Immature natural killer cell (primary cell): ENCODE measurements at places on chromosomes 16 and 17. TPM values are rescaled to one million over a fixed set of nuclear protein-coding genes. Genes with fewer than 3 reads are reported as not detected.

DNA sequence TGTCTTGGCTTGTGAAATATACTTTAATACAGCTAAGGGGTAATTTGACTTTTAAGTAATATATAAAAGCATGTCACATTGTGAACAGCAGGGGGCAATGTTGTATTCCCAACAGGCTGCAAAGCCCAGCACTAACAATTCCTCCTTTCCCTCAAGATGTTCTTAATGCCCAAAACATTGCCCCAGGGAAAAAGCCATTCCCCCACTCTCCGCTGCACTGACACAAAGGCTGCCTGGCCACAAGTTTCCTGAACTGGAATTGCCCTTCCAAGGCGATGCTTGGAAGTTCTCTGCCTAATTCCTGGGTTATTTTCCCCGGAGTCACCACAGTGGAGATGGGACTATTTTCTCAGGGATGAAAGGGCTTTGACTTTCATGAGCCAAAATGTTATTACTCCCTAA is 27.2 kb downstream of the CLEC16A start:
- peak; percentile 44 for DNase-seq

DNA sequence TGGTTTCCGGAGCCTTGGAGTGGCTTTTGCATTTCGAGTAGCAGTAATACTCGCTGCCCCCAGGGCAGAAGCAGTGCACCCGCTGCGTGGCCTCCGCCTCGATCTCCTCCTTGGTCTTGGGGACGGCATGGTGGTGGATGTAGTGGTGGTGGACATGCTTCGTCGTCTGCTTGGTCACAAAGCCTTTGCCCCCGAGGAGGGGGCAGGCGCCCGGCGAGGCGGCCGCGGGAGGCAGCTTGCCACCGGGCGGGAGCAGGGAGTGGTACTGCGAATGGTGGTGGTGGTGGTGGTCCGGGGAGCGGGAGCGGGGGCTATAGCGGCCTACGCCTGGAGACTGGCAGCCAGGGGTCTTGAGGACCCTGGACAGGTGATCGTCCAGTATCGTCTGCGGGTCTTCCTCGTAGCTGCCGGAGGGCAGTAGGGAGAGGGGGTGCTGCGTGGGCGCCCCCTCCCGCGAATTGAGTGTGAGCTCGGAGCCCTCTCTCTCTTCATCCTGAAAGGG is 24.1 kb downstream of the AXIN2 start:
- no peak for DNase-seq

GRCh38 chr17:28857905-28858800 is 3.3 kb downstream of the ERAL1 start:
- DNase-seq: no peak

DPEP3 gene
- not detected for polyA plus RNA-seq

DNA sequence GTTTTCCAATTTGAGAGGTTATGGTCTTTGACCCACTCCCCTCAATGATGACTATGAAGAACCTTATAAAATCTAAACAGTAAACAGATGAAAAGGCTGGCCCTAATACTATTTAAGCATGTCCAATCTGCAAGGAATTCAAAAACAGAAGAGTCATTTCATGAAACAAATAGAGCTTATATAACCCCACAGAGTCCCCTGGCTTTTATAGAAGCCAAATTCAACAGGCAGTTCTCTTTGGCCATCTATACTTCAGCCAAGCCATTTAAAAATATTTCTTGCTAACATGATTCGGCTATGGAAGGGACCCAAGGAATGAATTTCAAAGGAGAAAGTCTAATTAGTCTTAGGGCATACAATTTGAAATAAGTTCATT is 43.4 kb downstream of the SPOP start:
- DNase-seq: no peak

STAT5A gene
- polyA plus RNA-seq: 38.2 TPM

GRCh38 chr16:86078121-86078600 is 179.2 kb downstream of the IRF8 start:
- DNase-seq: no peak

KRT36 gene
- polyA plus RNA-seq: not detected

DNA sequence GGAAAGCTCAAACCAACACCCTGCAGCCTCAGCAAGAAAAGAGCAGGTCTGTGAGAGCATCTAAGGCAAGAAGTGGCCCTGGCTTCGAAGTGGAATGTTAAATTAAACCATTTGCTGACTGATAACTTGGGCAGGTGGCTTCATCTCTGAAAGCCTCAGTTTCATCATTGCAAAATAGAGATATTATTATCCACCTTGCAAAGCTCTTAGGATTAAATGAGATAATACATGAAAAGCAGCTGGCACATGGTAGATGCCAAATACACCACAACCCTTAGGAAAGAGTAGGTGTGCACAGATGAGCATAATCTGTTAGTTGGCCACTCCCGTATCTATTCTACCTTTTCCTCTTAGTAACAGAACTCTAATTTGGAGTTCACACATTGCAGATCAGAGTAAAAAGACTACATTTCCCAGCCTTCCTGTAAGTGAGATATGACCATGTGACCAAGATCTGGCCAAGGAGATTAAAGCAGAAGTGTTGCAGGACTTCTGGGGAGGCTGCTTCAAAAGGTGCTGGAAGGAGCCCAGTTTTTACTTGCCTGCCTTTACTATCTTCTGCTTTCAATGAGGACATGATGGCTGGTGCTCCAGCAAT is 288.7 kb downstream of the SOX9 start:
- no peak for DNase-seq

GRCh38 chr16:17377360-17378324 is 93.1 kb downstream of the XYLT1 start:
- DNase-seq: no peak
